ENCODE measurements at places on chromosomes 3 and 15.

DNA sequence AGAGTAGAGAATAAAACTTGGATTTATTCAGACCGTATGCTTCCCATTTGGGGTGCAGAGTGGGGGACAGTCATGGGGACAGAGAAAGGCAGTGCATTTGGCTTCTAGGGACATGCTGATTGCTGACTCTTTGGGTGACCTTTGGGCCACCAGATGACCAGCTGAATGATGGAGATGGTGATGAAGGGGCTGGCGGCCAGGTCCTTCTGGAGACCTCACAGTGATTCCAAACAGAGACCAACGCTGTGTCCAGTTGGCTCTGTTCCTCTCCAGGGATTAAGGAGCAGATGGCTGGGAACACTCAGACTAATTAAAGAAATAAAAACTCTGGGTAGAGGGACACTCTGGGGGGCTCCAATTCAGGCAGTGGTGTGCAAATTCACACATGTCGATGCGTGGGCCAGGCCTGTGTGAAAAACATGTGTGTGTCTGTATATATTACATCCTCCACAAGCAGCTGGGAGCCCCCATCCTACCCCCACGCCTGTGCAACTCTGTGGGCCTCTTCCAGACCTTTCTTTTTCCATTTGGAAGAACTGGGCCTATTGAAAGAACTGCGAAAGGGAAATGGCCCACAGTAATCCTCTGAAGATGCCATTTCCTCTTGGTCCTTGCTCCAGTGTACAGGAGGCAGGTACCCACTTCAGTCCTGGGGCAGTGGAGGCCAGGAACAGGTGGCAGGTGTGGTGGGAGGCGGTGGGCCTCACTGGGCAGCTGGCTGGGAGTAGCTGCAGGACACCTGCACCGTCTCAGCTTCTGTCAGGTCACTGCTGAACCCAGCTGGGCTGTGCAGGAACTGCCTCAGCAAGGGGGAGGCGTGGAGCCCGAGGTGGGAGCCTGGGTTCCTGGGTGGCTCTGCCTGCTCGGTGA, 8.9 kb downstream of the XIRP1 start:
- no peak for DNase-seq

GRCh38 chr15:77143616-77144015, 72.7 kb upstream of the TSPAN3 start:
- DNase-seq = no peak

GRCh38 chr15:70375586-70375985, 277.9 kb upstream of the TLE3 start:
- no peak for DNase-seq

DNA sequence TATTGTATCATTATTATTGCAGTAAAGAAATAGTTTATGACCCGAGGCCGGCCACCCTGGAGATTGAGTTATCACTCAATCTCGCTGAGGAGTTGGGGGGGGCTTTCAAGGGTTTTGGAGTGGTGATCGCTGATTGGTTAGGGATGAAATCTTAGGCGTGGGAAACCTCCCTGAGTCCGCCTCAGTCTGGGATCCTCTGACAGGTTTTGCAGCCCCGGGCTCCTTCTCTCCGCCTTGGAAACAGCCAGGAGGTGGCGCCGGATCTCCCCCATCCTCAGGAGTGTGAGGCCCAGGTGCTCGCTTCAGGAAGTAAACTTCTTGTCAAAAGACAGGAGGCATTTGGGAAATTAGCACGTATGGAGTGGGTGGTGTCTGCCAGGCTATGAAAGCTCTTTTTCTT, 41.1 kb upstream of the SEC61A1 start:
- no peak for DNase-seq

DNA sequence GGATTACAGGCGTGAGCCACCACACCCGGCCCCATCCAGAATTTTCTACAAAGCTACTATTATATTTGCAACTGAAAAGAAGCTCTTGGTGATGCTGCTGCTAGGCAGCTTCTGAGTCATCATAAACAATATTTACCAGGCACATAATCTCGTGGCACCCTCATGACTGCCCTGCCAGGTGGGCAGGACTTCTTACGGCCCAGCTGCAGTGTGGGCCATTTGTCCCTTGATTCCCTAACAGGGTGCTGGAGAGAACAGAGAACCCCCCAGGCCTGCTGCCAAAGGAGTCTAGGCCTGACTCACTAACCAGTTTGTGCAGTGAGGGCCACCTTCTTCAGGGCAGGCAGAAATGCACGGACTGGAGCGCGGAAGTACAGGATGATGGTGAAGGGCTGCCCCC, 4.9 kb downstream of the EPB42 start:
- no peak for DNase-seq

DNA sequence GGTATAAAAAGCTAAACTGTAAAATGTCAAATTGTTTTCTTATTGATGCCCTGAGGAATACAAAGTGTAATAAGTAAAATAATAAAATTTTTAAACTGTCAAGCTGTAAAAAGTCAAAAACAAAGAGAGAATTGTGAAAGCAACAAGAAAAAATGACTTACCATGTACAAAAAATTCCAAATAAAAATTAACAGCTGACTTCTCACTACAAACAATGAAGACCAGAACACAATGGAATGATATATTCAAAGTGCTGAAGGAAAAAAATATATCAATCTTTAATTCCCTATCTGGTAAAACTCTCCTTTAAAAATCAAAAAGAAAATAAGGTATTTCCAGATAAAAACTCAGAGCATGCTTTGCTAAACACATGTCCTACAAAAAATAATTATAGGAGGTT, 883.5 kb downstream of the IGSF11 start:
- no peak for DNase-seq

DNA sequence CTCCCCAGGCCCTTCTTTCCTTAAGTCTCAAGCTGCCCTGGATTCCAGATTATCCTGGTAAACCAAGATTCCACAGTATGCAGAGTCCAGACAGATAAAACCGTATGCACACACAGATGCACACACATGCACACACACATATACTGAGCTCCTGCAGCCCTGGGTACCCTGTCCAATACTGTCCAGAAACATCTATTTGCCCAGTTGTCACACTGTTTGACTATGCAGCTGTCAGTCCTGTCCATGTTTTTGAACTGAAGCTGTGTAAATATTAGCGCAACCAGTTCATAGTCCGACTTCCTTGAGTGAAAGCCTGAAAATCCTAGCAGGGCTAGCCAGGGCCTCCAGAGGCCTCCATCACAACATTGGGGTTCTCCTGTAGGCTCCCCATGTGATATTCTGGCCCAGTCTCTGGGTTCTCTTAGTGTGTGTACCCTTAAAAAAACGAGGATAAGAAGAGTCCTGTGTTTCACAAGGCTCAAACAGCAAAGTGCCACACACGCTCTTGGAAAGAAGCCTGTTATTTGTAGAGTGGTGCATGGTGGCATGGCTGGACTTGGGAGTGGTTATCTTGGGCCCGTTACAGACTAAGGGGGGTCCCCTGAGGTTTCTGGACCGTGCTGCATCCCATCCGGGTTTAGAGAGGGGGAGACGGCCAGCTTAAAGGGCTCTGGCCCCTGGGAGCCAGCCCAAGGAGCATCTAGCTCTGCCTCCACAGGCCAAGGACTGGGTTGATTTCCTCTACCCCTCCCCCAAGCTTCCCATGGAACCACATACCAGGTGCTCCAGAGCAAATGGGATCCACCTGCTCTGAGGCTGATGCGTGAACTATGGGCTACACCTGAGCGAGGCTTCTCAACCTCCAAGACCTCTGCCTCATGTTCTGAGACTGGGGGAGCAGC, 108.3 kb downstream of the IQSEC1 start:
- DNase-seq = no peak
